ENCODE measurements at places on chromosomes 1 and 21.

DNA sequence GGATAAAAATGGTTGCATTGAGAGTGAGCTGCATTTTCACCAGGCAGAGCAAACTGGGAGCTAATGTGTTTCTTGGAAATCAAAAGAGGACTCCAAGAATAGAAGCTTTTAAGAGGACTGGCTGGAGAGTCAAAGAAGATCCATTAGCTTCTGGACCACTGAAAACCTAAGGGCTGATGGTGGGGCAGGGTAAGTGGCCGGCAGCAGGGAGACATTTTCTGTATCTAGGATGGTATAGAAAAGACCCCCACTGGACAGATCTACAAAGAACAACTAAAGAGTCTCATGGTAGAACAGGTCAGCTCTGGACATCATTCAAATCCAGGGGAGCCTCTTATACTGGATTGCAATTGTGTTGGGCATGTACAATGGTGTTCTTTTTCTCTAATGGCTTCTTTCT is 262.3 kb downstream of the PTGER3 start:
- DNase-seq, result no peak

DNA sequence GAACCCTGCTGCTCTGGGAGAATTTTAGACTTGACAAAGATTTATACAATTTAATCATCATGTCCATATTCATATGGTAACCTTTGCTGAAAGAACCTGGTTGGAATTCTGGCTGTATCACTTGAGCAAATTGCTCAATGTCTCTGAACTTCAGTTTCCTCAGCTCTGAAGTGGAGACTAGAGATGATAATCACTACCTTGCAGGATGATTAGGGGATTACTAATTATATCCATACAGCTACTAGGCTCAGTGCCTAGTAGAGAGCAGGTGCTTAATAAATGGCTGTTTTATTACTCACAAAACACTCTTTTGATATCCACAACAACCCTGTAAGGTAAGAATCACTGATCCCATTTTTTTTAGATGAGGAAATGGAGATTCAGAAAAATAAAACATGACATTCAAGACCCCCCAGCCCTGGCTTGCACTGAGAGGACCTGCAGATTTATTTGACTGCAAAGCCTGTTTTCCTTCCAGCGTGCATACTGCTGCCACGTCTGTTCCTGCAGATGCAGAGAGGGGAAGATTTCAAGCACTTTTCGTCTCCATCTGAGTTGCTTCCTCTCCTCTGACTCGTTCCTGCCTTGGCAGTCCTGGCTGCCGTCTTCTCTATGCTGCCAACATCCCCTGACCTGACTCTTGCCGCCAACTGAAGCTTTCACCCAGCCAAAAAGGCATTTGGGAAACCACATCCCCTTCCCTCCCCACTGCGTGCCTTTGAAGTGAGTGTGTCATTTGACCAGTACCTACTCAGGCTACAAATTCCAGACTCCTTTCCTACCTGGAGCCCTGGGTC is 203.0 kb downstream of the PLPP3 start:
- no peak for DNase-seq

DNA sequence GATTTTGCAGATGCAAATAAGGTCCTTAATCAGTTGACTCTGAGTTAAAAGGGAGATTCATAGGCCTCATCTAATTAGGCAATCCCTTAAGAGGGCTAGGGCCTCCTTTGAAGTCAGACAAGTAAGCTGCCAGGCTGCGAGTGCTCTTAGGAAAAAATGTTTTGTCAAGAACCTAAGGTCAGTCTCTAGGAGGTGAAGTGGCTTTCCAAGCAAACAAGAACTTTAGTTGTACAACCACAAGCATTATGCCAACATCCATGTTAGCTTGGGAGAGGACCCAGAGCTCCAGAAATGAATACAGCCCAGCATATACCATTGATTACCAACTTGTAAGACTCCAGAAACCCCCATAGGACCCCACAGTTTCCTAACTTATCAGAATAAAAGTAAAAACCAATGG is 1366.2 kb downstream of the PLA2G4A start:
- no peak for DNase-seq

DNA sequence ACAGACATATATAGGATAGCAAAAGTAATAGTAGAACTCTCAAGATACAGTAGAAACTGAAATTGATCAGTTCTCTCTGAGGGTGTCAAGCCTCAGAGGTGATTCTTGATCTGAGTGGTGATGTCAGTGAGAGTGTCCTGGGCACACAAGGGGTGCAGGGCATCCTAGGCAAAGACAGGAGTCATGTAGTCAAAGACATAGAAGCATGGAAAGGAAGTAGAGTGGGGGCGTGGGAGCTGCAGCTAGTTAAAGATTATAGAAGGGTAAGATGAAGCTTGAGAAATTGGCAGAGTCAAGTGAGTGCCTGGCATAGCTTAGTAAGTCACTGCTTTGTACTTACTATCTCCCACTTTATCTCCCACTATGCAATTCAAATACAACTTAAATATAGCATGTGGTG is 22.8 kb downstream of the CDC7 start:
- DNase-seq, result no peak

DNA sequence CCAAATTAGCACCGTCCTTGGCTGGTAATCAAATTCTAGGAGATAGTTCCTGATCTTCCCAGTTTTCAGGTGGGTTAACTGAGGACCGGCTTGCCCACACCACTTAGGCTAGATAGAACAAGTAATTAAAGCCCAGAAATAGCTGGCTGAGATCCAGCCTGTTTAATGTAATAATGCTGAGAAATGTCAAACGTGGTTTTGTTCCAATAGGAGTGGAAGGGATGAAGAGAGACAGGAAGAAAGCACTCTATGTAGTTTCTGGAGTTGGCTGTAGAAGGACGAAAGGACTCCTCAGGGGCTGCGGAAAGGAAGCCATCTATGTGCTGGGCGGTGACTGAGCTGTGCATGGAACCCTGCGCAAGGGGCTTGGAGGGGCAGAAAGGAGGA is 18.6 kb downstream of the NAV1 start:
- DNase-seq, result no peak

DNA sequence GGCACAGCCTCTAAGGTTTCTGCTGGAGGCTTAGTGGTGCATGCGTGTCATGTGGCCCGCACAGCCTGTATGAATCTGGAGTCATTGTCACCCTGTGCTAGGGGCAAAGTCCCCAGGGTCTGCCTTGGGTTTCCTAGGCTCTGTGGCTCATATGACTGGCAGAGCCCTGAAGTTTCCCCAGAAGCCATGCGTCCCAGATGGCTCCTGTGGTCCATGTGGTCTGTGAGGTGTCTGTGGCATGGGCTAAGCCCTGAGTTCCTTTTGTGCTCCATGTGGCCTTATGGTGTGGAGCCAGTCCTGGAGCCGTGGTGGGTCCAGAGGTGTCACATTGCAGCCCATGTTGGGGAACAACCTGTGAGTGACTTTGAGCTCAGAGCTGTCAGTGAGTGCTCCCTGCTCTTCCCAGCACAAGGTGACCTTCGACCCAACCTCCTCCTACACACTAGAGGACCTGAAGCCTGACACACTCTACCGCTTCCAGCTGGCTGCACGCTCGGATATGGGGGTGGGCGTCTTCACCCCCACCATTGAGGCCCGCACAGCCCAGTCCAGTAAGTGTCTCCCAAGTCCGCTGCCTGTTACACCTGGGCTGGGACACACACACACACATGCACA is 57.8 kb upstream of the KDM4A start:
- DNase-seq, result no peak

DNA sequence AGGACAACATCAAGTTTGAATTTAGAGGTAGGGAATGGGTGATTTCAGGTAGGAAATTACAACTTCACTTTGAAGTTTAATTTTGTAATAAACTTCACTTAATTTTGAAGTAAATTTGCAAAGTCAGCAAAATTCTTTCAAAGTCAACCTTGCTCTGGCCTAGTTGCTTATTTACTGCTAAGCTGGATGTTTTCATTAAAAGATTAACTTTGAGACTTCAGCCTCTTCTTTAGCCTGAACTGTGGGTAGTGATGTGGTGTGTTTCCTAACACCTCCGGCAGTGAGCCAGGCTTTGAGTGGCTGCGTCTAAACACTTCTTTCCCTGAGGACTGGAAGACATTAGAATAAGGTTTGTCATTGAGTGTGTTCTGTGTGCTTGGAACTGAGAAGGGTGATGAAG is at the start of gene HAO2:
Gene HAO2 (plus strand): TSS at position 232 of the 400 bp plus-strand sequence. CDS start 12,301 bp downstream, outside the sequence.
- no peak for DNase-seq

DNA sequence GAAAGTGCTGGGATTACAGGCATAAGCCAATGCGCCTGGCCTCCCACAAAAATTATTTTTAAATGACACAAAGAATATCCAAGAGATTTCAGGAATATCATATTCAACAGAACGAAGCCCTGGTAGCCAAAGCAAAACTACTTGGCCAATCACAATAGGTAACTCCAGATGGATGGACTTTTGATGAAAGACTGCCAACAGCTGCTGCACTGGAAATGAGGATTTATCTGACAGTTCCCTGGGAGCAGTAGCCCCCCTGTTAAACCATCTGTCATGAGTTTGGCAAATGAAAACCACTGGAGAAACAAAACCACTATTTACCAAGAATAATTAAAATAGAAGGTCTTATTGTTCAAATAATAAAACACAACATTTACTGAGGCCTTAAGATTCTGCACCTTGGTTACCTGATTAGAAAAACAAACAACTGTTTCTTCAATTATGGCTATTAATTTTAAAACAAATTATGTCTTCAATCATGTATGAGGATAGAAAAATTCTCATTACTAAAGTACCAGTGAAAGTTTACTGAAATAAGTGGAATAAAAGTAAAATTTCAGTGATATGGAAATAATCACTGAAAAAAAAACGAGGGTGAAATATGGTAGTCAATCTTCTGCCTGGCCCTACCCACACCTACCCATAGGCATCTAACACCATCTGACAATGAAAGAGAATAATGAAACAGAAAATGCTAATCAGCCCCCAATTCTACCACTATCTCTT is 34.3 kb upstream of the PSMG1 start:
- DNase-seq, result no peak

- no peak for DNase-seq
Observed at GRCh38 chr21:38120984-38121855, 135.6 kb upstream of the KCNJ15 start.

DNA sequence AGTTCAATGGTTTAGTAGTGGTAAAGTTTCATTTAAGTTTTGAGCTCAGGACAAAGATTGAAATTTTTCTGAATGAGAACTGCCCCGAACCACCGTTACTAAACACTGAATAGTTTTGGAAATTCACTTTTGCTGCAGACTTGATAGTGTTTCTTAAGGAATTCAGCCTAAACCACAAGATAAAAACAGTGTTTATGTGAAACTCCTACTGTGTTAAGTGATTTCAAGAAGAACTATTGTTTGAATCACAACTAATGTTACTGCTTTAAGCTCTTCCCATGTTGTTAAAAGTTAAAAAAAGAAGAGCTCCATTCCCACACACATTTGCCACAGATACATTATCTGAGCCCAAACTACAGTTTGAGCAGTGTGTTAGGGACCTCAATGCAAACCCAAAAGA is 159.2 kb downstream of the DYRK1A start:
- DNase-seq, result no peak

DNA sequence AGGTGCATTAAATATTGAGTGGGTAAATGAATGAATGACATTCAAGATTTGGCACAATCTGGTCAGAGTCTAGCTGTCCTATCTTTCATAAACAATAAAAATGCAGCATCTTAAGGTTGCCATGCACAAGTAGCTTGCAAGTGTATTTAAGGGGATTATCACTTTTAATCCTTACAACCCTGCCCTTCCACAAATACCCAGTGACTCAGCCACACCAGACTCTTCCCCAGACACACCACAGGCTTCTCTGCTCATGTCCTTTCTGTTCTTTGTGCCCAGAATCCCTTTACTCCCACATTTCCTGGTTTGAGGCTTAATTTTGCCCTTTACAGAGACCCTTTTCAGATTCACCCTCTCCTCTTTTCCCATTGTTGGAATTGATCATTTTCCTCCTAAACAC is 59.8 kb downstream of the KIRREL1 start:
- no peak for DNase-seq

DNA sequence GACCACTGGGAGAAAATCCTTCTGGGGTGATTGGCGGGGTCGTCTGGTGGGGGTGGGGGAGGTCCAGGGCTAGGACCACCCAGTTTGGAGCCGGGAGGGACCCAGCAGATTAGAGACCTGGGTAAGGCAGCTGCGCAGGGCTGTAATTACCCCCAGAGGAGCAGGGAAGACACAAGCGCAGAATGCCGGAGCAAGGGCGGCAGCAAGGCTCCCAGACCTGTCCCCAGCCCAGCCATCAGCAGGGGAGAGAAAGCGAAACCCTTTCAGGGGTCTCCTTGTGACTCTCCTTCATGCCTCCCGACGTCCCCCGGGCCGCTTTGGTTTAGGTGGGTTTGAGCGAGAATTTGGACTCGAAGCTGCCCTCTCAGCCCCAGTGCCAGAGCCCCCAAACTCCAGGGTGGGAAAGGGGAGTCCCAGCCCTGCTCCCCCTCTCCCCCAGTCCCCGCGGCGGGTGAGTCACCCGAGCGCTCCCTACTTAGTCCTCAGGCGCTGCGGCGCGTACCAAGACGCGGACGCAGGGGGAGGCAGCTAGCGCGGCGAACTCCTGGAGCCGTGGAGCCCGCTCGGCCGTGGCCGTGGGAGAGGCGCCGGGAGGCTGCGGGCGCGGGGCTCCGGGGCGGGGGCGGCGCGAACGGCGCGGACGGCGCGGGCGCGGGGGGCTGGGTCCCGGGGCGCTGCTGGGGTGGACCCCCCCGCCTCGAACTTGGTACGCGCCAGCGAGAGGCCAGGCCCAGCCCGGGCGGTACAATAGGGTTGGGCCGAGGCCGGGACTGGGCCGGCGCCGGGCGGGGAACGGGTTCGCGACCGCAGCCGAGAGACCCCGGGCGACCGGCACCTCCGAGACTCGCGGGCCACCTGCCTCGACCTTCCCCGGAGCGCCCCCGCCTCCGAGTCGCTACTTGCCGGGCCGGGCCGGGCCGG is at the start of gene MAP7D1:
Gene MAP7D1 (plus strand): TSS at position 753 of the 921 bp plus-strand sequence. CDS start 258 bp downstream, outside the sequence.
- DNase-seq, result peak; percentile 68

DNA sequence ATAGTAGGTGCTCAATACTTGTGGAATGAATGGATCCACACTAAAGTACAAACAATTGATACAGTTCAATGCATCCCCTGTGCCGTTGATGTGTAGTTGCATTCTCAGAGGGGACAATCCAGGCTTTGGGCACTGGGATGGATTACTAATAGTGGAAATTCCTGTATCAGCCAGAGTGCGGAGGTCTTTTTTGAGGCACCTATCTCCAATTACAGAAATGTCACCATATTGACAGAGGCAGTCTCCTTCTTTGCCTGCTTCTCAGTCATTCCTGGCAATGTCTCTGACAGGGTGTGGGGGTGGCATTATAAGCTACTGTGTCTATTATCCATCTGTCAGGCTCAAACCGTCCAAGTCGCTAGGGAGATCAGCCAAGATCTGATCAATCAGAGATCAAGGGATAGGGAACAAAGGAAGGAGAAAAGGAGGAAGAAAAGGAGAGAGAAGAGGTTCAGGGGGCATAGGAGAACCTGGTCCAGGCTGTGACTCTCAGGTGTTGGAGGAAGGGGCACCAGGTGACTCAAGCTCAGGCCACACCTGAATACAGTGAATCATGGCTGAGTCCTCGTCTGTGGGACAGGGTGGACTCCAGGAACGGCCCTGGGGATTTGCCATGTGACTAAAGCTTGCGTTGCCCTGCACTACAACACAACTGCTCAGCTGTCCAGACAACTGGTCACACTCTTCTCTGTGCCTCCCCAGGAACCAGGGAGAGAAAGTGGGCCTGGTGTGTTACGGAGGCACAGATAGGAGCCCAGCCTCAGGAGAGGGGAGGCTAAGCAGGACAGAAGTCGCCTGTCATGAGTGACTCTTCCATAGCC is 3.4 kb upstream of the LAMB3 start:
- no peak for DNase-seq

- DNase-seq, result no peak
Observed at GRCh38 chr1:37123276-37124115, 89.2 kb upstream of the GRIK3 start.
